ENCODE measurements at places on chromosomes 7 and 10.

DNA sequence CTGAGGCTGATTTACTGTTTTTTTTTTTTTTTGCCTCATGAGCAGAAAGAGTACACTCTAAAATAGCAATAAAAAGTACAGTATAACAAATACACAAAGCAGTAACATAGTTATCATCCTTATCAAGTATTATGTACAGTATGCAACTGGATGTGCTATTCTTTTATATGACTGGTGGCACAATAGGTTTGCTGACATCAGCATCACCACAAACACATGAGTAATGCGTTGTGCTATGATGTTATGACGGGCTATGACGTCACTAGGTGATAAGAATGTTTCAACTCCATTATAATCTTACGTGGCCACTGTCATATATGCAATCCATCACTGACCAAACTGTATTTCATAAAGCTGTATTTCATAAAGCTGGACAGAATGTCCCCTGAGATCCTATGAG lies 189.2 kb upstream of the GLI3 start:
- no peak for DNase-seq

- no peak for DNase-seq
These were observed 19.1 kb upstream of the MTPAP start for GRCh38 chr10:30368065-30368718.

GRCh38 chr10:75239096-75239790 lies 3.5 kb upstream of the COMTD1 start:
- no peak for DNase-seq

DNA sequence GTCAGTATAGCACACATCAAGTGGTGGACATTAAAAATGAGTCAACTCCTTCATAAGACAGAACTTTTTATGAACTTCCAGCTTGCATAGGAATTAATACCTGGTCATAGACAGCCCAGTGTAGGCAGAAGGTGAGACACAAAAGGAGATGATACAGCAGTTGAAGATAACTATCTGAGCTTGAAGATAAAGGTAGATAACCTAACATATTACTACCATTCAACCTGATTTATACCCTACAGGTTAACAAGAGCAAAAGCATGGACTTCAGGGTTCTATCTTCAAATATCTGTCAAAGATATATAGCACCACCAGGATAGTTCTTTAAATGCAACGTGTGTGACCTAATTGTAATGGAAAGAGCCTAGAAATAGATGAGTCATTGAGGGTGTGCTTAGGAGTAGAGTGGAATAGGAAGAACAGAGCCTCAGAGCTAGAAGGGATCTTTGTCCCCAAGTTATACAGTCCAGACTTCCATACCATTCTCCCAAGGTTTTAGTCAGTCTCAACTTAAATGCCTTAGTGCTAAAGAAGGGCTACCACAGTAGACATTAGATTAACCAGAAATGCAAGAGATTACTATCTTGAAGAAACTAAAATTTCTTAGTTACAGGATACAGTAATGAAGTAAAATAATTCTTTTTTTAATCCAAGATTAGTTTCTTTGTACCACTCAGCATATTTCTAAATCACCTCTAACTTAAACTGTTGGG lies 9.2 kb downstream of the ZNF800 start:
- DNase-seq, result no peak

GRCh38 chr7:81583882-81584533 lies 185.8 kb downstream of the HGF start:
- no peak for DNase-seq

GRCh38 chr7:157433628-157434027 lies 96.8 kb downstream of the DNAJB6 start:
- peak; percentile 46 for DNase-seq

DNA sequence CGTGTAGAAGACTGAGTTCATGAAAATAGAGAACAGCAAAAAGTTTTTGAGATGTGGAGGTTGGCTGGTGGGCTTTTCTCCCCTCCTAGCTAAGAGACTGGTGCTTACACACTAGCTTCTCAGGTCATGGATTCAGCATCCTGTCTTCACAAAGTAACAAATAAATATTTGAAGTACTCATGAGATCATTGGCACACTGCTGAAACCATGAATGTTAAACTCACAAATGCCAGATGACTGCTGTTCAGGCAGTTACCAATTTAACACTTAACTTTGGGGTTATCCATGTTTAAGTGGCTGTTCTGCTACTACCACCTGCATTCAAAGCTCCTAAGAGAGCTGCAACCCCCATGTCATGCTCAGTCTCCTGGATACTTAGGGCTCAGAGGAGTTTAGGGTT lies 119.0 kb upstream of the BET1 start:
- DNase-seq, result no peak

DNA sequence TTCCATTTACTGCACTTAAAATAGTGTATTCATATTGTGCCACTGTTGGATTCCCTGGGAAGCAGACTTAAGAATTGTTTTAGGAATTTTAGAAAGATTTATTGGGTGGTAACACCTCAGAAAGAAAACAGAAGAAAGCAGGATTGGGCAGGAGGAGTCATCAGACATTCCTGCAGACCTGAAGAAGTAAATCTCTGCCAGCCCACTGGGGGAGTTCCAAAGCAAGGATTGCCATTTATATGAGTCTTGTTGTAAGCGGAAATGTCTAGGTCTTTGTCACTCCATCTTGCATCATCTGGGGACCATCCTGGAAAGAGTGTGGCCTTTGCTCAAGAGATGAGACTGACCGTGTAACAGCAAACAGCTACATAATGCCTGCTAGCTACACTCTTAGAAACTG lies 947.6 kb upstream of the POT1 start:
- no peak for DNase-seq

- no peak for DNase-seq
These were observed 193.7 kb downstream of the RNLS start for GRCh38 chr10:88389456-88389855.

- DNase-seq, result no peak
These were observed 325.5 kb downstream of the GRID1 start for GRCh38 chr10:86041116-86041515.

GRCh38 chr10:3701491-3701890 lies 83.5 kb downstream of the KLF6 start:
- no peak for DNase-seq

- no peak for DNase-seq
These were observed 127.1 kb downstream of the CLEC2L start for GRCh38 chr7:139650429-139651100.

DNA sequence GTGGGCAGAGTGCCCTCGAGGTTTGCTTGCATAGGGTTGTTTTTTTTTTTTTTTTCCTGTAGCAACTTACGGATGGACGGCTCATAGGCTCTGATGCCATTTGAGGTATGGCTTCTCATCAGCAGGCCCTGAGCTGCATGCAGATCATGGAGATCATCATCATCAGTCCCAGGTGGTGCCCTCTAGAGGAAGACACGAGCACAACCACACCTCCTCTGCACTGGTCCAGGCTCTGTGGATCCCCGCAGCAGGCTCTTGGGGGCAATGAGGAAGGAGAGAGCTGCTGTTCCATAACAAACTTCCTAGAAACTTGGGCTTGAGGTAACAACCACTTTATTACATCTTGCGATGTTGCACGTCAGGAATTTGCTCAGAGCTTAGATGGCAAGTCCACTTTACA lies 132.7 kb upstream of the CXCL12 start:
- DNase-seq, result no peak

- no peak for DNase-seq
These were observed 29.0 kb upstream of the GSDME start for GRCh38 chr7:24786306-24786705.

GRCh38 chr10:70669015-70669414 lies 3.3 kb upstream of the ADAMTS14 start:
- DNase-seq, result no peak

DNA sequence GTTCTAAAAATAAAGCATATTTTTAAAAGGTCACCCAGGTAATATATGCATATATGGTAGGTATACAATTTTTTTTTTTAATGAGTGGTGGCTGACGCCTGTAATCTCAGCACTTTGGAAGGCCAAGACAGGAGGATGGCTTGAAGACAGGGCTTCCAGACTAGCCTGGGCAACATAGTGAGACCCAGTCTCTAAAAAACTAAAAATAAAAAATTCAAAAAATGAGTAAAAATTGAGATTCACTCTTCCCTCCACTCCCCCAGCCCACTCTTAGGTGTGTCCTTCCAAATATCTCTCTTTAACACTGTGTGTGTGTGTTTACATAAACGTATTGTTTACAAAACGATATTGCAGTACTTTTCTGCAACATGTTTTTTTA lies 929 bp upstream of the ANXA11 start:
- DNase-seq, result no peak

GRCh38 chr10:102514487-102515311 lies 10.9 kb downstream of the SUFU start:
- DNase-seq, result no peak

DNA sequence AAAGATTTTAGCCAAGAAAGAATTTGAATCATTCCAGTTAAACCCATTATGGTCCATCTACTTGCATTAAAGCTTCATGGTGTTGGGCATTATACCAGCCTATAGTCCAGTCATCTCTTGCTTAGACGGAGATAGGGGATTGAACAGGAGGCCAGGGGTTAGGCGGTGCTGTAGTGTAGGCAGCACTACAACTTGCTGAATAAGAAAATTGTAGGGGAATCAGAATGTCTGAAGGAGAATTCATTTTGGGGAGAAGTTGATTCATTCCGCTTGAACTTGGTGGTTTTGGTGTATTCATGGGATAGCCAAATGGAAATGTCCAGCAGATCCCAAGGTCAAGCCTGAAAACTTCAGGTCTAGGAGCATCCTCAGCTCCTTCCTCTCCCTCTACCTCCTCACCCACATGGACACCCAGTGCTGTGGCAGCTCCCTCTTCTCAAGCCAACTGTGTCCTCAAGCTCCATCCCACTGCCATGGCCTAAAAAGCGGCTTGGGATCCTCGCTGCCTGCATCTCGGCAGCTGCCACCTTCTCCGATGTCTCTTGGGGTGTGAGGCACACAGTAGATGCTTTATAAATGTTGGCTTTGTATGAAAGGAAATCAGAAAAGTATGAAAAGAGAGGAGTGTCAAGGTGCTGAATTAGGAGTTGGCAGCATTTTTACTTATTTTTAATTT lies 63.6 kb upstream of the MNX1 start:
- no peak for DNase-seq

DNA sequence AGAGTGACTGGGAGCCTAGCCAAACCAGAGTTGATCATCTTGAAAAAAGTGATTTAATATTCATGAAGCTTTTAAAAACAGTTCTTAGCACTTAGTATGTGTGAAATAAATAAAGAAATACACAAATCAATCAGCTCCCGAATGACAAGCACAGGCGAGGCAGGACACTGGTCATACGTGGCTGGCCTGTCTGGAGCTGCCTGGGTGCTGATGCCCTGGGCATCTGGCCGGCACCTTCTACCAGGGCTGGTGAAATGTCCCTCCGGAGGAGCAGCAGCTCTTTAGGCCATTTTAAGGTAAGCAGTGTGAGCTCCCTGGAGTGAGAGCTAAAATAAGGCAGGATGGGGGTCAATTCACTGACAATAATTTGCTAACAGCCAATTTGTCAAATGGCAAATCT lies 23.7 kb downstream of the IL15RA start:
- DNase-seq, result no peak

DNA sequence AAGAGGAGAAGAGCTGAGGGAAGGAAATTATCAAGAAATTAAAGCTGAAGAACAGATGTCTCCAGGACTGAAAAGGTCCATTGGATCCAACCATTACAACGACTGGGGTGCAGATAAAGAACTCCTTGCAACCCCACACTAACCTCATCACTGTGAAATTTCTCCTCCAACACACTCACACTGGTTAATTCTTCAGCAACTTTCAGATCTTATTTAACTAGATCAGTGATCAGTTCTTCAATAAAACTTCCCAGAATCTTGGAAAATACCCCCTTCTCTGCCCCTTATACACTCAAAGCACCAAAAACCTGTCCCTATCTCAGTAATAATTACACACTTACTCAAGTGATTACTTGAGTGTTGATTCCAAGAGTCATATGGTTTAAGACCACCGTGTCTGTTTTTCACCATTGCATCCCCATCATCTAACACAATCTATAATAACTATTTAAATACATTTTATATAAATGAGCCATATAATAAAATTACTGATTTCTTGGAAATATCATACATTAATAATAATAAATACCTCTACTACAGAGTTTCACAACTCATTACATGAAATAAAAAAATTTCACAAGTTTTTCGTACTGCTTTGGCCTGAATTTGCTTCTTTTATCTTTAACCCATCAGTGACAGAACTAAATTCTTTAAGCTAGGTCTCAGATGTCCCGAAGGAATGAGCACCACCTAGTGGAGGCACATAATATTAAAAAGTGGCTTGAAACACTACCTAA lies 123.7 kb downstream of the MPP7 start:
- no peak for DNase-seq

- DNase-seq, result no peak
These were observed 163.4 kb upstream of the MKLN1 start for GRCh38 chr7:131164025-131164925.

DNA sequence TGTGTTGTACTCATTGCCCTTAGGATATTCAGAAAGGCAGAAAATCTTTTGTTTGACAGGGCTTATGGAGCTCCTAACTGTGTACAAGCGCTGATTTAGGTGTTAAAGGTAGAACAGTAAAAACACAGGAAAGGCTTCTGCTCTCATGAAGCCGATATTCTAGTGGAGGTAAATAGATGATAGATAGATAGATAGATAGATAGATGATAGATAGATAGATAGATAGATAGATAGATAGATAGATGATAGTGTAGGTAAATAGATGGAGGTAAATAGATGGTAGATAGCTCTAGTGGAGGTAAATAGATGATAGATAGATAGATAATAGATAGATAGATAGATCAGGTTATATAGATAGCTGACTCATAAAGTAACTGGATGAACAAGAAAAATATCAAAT lies 39.4 kb upstream of the NPY start:
- DNase-seq, result no peak
